ENCODE measurements at places on chromosomes 7 and 10.

GRCh38 chr7:107147464-107148393, 21.1 kb upstream of the HBP1 start:
- no peak for DNase-seq

DNA sequence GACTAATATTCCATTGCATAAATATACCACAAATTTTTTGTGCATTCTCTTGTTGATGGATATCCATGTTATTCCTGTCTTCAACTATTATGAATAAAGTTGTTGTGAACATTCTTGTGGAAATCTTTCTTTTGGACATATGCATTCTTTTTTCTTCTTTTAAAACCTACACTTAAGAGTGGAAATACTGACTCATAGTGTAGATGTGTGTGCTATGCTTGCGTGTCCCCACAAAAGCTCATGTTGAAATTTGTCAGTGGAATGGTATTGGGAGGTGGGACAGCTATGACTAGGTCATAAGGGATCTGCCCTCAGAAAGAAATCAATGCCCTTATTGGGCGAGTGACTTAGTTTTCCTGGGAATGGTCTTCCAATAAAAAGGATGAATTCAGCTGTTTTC, 203.6 kb upstream of the PRSS58 start:
- DNase-seq: no peak

- DNase-seq: no peak
Measured at GRCh38 chr7:24609059-24609458, 35.8 kb downstream of the PALS2 start.

DNA sequence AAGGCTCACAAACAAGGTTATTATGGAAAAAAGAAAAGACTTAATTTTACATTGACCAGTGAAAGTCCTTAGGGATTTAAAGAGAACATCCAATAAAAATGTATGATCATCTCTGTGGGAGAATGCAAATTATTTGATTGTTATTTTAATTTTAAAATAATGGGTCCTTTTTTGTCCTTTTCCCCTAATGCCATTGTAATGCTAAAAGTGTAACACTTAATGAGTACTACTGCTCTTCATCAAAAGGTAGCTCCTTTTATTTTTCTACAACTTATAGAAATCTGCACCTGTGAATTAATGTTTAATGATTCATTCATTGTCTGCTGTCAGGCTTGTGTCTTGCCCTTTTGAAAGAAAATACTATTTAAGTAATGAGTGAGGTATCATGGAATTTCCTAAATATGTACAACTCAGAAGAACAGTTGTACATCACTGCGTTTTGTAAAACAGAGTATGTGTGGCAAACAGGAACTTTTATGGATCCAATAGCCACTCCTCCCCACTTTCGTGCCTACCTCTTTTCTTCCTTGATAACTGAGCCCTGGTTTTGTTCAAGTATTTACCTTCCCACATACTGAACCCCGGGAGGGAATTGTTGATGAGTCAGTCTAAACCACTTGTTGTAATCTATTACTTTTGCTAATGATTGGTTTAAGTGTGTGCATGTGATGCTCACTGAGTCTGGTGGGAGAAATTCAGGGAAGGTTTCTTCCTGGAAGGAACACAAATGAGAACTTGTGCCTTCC, 19.9 kb upstream of the TRUB1 start:
- no peak for DNase-seq

DNA sequence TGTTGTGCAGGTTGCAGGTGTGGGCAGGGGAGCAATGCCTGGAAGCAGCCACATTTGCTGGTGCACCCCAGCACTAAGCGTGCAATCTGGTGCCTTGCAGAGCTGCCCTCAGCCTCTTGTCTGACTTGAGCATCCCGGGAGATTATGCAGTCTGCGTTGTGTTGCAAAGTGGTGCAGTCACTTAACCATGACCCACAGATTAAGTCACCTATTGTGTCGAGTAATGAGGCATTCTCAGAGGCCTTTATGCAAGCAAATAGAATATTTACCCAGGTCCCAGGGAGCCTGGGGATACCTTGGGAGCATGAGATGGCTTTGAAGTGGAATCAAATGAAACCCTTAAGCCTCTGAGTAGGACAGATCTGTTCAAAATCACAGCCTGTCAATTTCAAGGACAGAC, 529.0 kb downstream of the TYW1 start:
- no peak for DNase-seq

All from T-helper 9 cell (primary cell).